Bladder microvascular endothelial cell (primary cell): ENCODE measurements at places on chromosomes 4 and X. TPM values are rescaled to one million over a fixed set of nuclear protein-coding genes. Genes with fewer than 3 reads are reported as not detected.

The GIMD1 gene
- total RNA-seq: not detected in 2 replicates

The MCF2 gene
- total RNA-seq: under 0.01 and 0.06 TPM in 2 replicates

The MFAP3L gene
- 0.16 and 43.0 TPM in 2 replicates for total RNA-seq

The SMIM43 gene
- total RNA-seq: 0.65 and 1.0 TPM in 2 replicates

The CFAP99 gene
- total RNA-seq: 0.16 TPM in 1 of 2 replicates, not detected in the other

The ARMCX2 gene
- total RNA-seq: 12.1 and 66.4 TPM in 2 replicates

The TMPRSS11F gene
- total RNA-seq: not detected in 2 replicates

The SSX3 gene
- not detected in 2 replicates for total RNA-seq

The BOD1L1 gene
- 14.7 and 39.5 TPM in 2 replicates for total RNA-seq

The SLC9A7 gene
- 3.9 and 13.3 TPM in 2 replicates for total RNA-seq

The HPGD gene
- total RNA-seq: not detected in 2 replicates

The FGFR3 gene
- 0.32 and 3.2 TPM in 2 replicates for total RNA-seq

The CT45A5 gene
- not detected in 2 replicates for total RNA-seq

The TLR8 gene
- not detected in 2 replicates for total RNA-seq

The USO1 gene
- total RNA-seq: 46.8 and 97.6 TPM in 2 replicates

The GLUD2 gene
- 1.0 and 3.9 TPM in 2 replicates for total RNA-seq

The GLA gene
- total RNA-seq: 21.2 and 22.3 TPM in 2 replicates

The LETM1 gene
- 85.8 and 135 TPM in 2 replicates for total RNA-seq

The MUC7 gene
- total RNA-seq: not detected in 2 replicates

The SMARCA1 gene
- total RNA-seq: 14.2 and 31.3 TPM in 2 replicates

The ASIC5 gene
- not detected in 2 replicates for total RNA-seq

The MAML3 gene
- 3.7 and 6.7 TPM in 2 replicates for total RNA-seq

The FRAS1 gene
- total RNA-seq: 1.3 and 4.0 TPM in 2 replicates

The UCP1 gene
- total RNA-seq: not detected in 2 replicates

The PYURF gene
- total RNA-seq: 66.6 and 86.0 TPM in 2 replicates

The ATP1B4 gene
- not detected in 2 replicates for total RNA-seq

The ZMAT1 gene
- total RNA-seq: 0.81 and 2.5 TPM in 2 replicates

The FOXR2 gene
- total RNA-seq: not detected in 2 replicates

The PCSK1N gene
- total RNA-seq: 0.31 TPM in 1 of 2 replicates, not detected in the other

The CD40LG gene
- total RNA-seq: not detected in 2 replicates

The BTK gene
- not detected in 2 replicates for total RNA-seq

The ARMCX1 gene
- 27.8 and 37.9 TPM in 2 replicates for total RNA-seq

The SPOCK3 gene
- 0.13 and 0.16 TPM in 2 replicates for total RNA-seq

The SPARCL1 gene
- 228 and 385 TPM in 2 replicates for total RNA-seq

The UGT2A1 gene
- total RNA-seq: 0.16 TPM in 1 of 2 replicates, not detected in the other

The SH3D19 gene
- total RNA-seq: 31.4 and 59.7 TPM in 2 replicates
